D721Med (cell line): ENCODE measurements at places on chromosomes 2 and 18.

DNA sequence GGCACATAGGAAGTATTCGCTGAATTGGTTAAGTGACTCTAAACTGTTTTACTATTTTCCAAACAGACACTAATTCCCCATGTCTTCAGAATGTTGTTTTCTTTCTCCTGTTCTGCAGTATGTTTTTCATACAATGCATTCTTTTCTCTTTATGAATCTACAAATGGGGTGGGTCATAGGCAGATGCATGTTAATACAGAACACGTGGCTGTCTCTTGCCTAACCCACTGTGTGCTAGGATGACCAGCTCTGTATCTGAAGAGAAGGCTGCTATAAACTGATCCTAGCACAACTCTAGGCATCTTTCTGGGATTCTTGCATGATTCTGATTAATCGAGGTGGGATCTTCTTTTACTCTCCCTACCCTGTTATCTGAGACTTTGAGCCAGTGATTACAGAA is 826.0 kb downstream of the PLCL1 start:
- DNase-seq = no peak

DNA sequence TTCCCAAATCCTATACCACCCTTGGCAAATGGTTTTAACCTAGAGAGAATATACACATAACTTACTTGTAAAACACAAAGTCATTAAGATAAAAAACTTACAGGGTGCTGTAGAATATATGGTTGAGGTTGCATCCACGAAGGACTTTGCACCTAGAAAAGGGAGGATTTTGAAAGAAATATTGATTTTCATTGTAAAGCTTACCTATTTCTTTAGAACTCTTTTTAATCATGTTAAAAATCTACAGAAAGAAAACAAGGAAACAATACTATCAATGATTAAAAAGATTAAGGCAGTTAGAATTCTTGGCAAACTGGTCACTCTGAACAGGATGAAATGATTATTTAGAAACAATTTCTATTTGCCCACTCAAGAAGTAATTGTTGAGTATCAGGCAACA is 81.1 kb upstream of the ITGB6 start:
- DNase-seq = no peak

GRCh38 chr2:197011801-197012641 is 85.5 kb upstream of the PGAP1 start:
- DNase-seq = peak; percentile 29

GRCh38 chr2:120609826-120610395 is 125.8 kb upstream of the GLI2 start:
- no peak for DNase-seq

- DNase-seq = peak; percentile 100
These were observed at the start of gene KCNG2 for GRCh38 chr18:79797518-79798345. TSS of gene KCNG2 (plus strand) at chr18:79797938. CDS start at chr18:79863668, 65,730 bp downstream.

DNA sequence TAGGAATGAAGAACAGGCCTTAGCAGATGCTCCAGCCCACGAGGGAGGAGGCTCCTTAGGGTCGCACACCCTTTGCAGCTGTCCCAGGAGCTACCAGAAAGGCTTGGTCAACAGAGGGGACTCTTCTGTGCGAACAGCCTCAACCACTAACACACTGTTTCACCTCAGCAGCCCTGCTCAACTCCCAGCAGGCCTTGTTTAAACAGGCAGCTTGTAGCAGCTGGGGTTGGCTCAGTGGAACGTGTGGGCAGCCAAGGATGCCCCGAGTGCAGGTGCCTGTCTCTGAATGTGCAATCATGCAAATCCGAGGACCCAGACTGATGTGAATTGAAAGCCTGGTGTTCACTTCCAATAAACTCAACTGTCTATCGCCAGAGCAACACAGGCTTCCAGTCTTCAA is 88.7 kb upstream of the CXCR4 start:
- no peak for DNase-seq

GRCh38 chr2:96800061-96801004 is 15.7 kb upstream of the CNNM3 start:
- no peak for DNase-seq

DNA sequence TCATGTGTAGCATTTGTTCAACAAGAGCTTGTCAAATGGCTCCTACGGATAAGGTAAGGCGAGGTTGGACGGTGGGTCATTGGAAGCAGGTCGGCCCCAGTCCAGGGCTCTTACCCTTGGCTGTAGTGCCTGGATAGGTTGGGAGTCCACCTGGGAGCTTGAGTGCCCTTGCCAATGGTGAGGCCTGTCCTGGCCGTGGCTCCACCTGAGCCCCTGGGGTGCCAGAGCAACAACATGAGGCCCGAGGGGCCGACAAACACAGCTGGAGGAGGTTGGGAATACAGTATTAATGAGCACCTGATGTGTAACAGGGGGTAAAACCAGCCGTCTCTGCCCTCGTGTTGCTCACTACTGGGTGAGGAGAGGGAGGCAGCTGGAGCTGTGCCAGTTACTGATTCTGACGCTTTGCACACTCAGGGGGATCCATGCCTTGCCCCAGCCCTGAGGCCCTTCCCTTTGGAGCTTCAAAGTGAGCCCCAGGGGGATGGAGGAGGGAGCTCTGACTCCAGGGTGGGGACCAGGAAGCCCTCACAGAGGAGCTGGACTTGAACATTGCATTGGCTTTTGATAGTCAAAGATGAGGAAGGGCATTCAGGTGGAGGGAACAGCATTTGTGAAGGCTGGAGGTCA is 87.2 kb downstream of the RHOB start:
- no peak for DNase-seq

DNA sequence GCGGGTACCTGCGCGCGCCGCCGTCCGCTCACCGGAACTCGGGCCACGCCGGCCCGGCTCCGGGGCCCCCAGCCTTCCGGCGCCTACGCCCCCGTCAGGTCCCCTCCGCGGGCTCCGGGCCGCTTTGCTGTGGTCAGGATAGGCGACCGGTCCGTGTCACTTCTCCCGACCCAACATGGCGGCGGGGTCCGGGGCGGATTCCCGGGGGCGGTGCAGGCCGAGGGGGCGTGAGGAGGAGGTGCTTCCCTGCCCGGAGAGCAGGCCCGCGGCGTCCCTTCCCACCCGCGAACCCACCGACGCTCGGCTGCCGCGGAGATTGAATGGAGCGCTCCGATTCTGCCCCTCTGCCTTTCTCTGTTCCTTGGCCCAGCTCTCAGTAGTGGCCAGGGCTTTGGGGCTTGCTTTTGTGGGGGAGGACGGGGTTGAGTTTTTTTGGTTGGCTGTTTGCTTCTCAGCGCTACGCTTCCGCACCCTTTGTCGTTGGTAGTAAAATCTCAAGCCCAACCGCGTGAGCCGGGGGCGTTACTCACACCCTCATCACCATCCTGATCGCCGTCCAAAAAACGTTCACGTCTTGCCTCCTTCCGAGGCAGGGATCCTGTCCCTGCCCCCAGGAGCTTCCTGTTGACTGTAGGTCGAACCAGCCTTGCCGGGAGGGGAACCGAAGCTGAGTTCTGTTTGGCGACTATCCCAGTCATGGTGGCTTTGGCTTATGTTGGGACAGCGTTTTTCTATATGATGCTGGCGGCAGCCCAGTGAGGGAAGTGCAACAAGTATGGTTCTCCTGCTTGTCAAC is 532 bp upstream of the YES1 start:
- peak; percentile 69 for DNase-seq

GRCh38 chr18:26309281-26309680 is 83.0 kb downstream of the TAF4B start:
- DNase-seq = no peak

DNA sequence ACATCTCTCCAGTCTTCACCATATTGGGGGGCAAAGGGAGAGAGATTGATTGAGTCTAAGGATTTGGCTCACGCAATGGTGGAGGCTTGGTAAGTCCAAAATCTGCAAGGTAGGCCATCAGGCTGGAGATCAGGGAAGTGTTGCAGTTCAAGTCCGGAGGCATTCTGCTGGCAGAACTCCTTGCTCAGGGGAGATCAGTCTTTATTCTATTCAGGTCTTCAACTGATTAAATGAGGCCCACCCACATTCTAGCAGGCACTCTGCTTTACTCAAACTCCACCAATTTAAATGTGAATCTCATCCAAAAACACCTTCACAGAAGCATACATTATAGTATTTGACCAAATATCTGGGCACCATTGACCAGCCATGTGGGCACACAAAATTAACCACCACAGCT is 21.4 kb downstream of the SMYD1 start:
- DNase-seq = no peak

DNA sequence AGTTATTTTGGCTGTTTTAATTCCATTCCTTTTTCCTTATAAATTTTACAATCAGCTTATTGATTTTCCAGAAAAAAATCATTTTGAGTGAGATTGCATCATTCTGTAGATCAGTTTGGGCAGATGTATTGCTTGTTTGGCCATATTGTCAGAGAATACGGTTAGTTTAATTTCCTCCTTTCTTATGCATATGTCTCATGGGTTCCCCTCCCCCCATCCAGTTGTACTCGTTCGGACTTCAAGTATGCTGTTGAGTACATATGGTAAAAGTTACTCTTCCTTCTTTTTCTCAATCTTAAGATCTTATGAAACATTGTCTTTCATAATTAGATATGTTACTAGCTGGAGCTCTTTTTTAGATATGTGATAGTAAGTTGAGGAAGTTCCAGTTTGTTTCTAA is 131.2 kb upstream of the TTC27 start:
- no peak for DNase-seq

DNA sequence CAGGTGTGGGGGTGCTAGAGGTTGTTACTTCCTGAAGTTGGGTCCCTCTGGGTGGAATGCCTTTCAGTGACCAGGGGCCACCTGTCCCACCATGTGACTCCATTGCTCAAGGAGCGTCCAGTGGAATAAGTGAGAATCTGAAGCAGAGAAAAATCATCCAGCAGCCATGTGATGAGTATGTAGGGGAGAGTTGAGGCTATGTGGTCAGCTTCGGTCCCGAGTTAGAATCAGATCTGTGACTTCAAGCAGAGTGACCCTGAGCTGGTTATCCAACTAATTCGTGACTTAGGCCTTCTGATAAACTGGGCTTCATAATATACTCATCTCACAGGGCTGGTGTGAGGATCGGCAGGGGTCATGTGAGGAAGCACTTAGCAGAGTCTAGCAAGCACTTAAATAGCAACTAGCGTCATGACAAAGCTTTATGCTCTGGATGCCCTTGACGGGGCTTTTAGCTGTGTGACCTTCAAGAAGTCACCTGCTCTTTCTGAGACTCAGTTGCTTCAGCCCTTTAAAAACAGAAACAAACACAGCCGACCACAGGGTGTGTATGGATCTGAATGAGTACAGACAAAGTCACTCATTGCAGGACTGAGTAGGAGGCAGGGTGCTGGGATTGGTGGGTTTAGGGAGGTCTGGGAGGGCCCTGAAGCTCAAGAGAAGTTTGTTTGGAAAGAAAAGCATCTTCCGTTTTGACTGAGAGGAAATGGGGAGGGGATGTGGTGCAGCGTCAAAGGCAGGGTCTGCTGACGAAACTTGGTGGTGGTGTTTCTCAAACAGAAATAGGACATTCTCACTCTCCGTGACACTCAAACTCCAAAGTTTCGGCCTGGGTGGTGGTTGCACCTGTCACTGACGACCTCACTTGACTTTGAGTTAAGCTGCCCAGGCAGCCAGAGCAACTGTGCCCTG is 264.0 kb upstream of the CXCR4 start:
- no peak for DNase-seq

- no peak for DNase-seq
These were observed 19.4 kb downstream of the CHMP3 start for GRCh38 chr2:86543793-86544192.

- no peak for DNase-seq
These were observed 1.2 kb downstream of the MRPL19 start for GRCh38 chr2:75647771-75648170.

DNA sequence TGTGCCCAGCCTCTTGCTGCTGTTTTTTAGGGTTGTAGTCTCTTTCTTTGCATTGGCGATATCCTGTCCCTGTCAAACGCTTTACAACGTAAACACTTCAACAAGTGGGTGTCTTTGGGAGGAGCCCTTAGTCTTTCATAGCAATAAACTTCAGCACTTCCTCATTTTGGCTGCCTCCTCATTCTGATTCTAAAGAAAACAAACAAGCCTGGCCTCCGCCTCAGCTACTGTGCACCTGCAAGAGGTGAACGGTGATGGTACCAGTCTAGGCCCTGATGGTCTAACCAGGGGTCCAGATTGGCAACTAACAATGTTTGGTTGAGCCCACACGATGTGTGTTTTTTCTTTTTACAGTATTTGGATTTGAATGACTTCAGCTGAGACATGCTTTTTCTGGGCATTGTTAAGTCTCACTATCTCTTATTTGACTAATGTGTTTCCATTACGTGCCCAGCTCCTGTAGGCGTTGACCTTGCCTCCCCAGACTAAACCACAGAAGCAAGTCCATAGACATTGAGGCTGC is 53.2 kb upstream of the CUL3 start:
- DNase-seq = no peak

DNA sequence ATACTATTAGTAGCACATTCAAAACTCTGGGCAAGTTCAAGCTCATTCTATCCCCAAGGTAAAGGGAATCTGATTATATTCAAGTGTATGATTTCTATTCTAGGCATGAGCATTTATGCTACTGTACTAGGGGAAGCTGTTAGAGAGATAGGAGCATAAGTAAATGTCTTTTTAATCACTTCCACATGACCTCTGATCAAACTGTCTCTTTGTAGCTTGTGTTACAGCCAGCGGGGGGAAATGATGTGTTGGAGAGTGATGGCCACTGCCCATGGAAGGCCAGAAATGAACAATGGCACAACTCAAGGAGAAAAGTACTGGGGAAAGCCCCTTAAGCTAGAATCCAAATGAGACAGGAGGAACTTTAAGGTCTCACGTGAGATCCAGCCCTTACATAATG is 894.9 kb upstream of the CDH2 start:
- no peak for DNase-seq

DNA sequence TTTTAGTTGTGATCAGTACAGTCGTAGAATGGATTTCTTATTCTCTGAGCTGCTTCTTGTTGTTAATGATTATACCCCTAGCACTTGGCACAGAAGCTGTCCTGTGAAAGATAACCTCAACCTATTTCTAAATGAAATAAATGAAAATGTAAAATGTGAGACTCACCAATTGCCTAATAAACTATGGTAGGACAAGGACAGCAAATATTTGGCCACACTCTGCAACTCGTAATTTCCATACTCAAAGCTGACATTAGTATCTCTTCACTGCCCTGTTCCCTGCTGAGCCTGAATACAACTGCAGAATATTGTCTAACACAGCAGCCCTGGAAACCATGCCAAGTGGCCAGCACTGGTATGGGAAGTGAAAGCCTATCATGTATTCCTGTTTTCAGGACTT is 34.5 kb downstream of the TMEM182 start:
- DNase-seq = no peak

GRCh38 chr18:30491815-30492551 is 550.6 kb downstream of the DSC3 start:
- DNase-seq = no peak

- no peak for DNase-seq
These were observed 6.1 kb upstream of the CCDC102B start for GRCh38 chr18:68791801-68792200.

DNA sequence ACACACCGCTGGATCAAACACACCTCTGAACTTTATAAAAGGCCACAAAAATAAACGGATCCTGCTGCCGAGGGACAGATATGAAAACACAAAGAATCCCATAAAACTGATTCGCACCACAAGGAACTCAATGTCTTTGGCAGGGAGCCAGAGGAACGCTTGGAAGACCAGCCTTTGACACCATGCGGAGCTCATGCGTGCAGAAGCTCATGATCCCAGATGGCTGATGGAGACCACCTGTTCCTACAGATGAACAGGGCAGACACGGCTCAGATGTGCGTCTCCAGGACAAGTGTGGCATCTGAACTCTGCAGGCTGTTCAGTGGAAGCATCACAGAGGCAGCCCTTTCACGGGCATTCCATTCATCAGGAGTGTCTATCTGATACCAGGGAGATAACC is 24.9 kb downstream of the COPS9 start:
- DNase-seq = no peak
